ENCODE measurements at places on chromosomes 6 and 20.

GRCh38 chr6:24543683-24544082 lies 48.9 kb downstream of the ALDH5A1 start:
- no peak for DNase-seq

GRCh38 chr6:2166717-2167116 lies 78.7 kb downstream of the GMDS start:
- peak; percentile 6 for DNase-seq

DNA sequence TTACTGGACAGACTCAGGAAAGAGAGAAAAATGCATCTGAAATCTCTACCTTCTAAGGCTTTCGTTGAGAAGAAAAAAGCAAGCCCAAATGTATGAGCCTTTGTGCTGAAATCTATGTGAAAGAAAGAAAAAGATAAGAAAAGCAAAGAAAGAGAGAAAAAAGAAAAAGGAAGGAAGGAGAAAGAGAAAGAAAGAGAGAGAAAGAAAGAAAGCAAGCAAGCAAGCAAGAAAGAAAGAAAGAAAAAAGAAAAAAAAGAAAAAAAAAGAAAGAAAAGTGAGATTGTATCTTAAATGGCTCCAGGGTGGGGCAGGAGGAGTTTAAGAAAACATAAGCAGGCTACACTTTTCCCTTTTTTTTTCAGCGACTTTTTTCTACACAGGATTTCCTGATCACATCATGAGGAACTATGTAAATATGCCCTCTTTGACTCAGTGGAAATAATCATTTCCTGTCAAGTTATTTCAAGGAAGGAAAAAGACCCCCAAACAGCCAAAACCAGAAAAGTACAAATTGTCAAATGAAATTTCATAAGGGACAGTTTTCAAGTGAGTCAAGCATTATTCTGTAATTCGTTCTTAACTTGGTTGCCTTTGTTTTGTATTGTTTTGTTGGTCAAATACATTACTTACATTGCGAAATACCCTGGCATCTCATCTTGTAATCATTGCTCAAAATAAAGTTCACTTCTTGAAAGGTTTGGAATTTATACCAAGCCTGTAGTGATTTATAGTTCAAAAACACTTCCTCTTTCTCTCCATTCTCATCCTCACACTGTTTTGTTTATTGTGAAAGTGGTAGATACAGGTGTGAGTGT lies 79.5 kb upstream of the RNF217 start:
- DNase-seq, result no peak

DNA sequence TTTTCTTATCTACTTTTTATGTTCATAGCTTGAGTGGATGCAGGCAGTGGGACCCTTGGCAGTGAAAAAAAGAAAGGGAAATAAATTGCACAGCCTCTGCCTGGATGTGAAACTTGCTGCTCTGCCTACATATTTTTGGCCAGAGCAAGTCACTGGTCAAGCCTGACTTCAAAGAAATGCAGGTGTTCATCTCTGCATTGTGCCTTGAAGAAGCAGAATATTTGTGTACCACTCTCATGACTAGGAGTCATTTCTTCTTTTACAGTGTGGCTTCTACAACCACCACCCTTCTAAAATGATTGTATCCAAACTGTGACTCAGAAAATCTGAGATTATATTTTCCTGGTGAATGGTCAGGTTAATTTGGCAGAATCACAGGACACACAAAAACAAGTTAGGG lies 2.5 kb upstream of the KATNA1 start:
- DNase-seq, result no peak

DNA sequence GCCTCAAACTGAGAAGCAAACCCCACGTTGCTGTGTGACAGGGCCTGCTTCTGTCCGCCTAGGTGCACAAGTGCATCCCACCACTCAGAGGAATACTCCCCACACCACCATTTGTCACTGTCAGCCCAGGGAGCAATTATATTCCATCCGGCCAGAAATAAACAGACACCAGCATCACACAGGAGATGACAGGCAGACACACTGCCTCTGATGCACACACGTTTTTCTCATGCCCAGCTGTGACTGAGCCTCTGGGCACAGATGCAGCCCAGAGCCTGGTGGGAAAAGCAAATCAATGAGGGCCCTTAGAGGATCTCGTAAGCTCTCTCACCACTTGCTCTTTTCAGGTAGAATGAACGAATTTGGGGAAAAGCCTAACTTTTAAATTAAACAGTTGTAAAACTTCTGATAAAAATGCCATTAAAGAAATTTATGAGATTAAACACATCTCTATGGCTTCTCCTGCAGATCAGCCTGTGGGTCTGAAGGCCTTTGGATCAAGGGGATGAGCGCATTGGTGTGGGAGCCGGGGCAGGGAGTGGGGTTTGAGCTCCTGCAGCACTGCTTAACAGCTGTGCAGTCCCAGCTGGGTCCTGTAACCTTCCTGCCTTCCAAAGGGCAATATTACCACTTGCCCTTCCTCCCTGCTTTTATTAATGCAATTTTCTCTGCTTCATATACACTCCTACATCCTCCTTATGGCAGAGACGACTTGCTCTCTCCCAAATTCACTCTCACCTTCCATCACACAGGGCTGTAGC lies 624.3 kb downstream of the PTPRT start:
- DNase-seq, result no peak

DNA sequence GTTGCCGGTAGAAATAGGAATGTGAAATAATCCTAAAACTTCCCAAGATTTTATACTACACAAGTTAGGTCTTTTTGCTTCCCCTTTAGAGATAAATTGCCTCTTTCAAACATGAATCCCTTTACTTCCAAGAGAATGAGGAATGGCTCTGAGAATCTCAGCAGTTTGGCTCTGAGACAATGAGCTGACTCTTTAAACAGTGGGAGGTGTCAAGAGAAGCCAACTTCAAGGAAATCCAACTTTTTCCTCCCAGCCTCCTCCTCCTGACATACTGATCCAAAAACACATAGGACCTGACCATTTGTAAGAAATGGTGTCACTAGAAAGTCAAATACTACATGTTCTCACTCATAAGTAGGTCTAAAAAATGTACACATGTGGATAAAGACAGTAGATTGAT lies 154.2 kb downstream of the ALDH8A1 start:
- DNase-seq, result no peak

DNA sequence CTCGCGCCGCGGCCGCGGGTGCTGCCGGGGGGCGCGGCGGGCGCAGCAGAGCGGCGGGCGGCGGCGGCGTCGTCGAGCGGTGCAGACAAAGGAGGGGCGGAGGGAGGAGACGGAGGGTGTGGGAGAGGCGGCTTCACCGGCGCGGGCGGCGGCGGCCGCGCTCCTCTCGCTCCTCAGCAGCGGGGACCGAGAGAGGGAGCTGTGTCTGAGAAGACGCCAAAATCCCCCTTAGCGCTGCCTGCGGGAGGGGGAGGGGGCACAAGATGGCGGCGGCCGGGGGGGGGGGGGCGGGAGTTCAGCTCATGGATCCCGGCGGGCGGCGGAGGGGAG lies 296 bp downstream of the ADNP start:
- DNase-seq, result no peak

- DNase-seq, result no peak
These were observed 11.6 kb downstream of the PDCD2 start for GRCh38 chr6:170572704-170573466.

GRCh38 chr6:121998631-121999030 lies 400.8 kb upstream of the HSF2 start:
- DNase-seq, result no peak

- DNase-seq, result no peak
These were observed 503.7 kb upstream of the IRAK1BP1 start for GRCh38 chr6:78363688-78364087.

GRCh38 chr20:34892671-34893070 lies 16.3 kb downstream of the ACSS2 start:
- DNase-seq, result no peak

DNA sequence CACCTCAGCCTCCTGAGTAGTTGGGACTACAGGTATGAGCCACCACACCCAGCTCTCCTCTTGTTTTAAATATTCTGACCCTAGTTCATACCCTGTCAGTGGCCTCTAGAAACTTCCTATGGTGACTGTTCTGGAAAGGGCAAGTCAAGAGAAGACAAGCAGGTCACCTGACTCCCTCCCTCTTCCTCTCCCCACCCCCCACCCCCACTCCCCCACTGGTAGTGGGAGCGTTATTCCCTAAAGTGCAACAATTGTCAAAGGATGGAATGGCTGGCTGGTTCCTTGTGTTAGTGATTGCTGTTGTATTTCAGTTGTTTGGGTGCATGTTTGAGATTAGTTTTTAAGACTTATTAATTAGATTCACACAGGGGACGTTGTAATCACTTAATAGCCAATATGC lies 136.1 kb downstream of the CARMIL1 start:
- no peak for DNase-seq

- no peak for DNase-seq
These were observed 12.2 kb upstream of the STK35 start for GRCh38 chr20:2089447-2089846.

All from epithelial cell of prostate (primary cell).